ENCODE measurements at places on chromosomes 12 and 14.

DNA sequence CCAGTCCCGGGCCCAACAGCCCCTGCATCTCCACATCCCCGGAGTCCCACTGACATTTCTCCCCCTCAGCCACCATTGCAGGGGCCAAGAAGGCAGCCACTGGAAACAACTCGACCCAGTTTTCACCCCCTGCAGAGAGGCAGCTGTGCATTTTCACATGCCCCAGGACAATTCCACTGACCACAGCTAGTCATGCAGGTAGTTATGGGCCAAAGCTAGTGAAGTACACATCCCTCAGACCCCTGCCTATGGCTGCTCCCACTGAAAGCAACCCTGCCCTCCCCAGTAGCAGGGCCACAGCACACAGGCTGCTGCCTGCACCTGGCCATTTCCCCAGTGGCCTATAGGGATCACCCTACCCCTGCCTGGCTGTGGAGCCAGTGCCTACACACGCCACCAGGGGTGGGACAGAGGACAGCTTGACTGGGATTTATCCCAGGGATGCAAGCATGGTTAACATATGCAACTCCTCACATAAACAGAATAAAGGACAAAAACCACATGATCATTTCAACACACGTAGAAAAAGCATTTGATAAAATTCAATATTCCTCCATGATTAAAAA is 154.0 kb downstream of the NDUFA12 start:
- DNase-seq = no peak

GRCh38 chr14:57244106-57244505 is 24.6 kb downstream of the EXOC5 start:
- no peak for DNase-seq

DNA sequence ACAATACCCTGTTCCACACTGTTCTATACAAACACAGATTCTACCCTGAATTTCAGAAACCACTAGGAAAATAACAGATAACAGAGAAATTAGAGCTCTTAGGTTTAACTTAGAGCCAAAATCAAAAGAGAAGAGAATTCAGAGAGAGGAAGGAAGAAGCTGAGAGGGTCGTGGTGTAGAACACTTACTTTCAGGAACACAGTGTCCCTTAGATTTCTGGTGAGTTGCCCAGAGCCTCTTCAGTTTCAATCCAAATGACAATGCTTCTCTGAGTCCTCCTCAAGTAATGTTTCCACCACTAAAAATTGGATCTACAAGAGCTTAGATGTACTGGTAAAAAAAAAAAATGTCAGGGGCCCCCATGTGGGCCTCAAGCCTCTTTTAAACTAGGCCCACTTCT is 2.6 kb downstream of the YAF2 start:
- DNase-seq = no peak

- DNase-seq = no peak
These were observed 205.1 kb upstream of the ABCD2 start for GRCh38 chr12:39824505-39825212.

DNA sequence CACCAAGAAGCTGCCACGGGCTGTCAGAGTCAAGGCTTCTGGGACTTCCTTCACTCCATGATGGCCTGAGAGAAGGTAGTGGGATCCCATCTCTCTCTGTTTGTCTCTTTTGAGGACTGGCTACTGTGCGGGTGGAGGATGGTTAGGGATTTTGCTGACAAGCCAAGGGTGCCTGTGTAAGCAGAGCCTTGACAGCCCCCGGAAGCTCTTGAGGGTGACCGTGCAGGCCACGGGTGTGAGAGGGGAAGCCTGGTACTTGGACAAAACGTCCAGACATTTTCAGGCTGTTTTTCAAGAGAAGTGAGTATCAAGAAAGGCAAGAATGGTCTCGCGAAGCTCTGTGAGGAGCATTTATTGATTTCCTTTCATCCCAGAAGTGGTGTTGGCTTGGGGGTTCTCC is 352.4 kb downstream of the DPF3 start:
- no peak for DNase-seq

- no peak for DNase-seq
These were observed 265.8 kb downstream of the CPNE8 start for GRCh38 chr12:38639625-38640024.

All from K562 (cell line).